ENCODE measurements at places on chromosomes 4 and X.

- no peak for DNase-seq
These were observed 14.8 kb upstream of the TRIM60 start for GRCh38 chr4:165016971-165017370.

DNA sequence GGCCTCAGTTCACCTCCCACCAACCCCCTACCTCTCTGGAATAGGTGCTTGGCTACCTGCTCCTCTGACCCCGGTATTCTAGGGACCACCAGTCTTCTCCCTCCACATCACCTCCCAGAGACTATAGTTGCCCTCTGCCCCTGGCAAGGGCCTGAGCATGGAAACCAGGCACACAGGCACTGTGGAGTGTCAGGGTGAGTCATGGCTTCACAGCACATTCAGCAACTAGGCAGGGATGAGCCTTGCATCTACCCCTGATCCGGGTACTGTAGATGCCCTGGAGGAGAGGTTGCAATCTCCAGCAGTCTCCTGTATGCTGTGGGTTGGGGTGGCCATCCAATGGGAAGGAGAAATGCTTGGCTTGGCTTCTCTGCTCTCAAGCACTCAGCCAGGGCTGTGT lies 472.7 kb downstream of the IDS start:
- no peak for DNase-seq

DNA sequence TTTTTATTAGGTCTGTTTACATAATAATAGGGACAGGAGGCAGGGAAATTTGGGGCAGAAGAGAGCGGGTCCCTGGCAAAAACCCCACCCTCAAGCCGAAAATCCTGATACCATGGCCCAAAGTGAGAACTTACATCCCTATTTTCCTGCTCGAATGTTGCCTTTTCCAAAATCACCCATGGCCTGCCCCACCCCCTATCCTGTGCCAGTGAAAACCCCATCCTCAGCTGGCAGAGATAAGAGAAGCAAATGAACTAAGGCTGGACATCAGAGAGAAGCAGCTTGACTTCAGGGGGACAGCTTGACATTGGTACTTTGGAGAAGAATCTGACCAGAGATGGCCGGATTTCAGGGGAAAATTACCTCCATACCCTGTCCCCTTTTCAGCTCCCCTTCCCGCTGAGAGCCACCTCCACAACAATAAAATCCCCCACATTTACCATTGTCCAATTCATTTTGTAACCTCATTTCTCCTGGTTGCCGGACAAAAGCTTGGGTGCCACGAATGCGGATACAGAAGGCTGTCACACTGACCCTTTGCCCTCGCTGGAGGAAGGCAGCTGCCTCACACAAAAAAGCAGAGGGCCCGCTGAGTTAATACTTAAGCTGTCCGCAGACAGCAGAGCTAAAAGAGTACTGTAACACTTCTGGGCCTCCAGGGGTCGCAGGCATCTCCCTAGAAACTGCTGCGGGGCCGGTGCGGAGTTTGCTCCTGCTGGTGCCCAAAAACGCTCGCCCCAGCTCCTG lies 196.2 kb downstream of the SNCA start:
- DNase-seq: peak; percentile 2

- no peak for DNase-seq
These were observed 29.8 kb upstream of the SLC7A3 start for GRCh38 chrX:70960730-70961129.

DNA sequence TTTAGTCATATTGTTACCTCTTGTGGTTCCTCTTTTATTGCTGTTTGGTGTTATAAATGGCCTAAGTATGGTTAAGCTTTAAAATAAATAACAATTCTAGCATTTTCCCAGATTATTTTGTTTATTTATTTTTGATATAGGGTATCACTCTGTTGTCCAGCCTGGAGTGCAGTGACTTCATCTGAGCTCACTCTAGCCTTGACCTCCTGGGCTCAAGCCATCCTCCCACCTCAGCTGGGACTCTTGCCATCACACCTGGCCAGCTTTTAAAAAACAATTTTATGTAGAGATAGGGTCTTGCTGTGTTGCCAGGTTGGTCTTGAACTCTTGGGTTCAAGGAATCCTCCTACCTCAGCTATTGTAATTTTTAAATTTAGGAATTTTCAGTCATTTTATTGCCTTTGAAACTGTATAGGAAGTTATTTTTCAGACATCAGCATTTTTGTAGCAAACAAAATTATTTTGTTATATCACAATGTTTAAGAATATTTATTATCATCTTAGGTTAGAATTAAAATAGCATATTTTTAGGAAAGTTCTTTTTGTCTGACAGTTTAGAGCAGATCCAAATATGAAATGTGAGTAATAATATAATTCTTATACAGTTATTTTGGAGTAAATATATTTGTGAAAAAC lies 66.3 kb upstream of the RHOH start:
- DNase-seq: no peak

Data from HL-60 (cell line).